ENCODE measurements at places on chromosomes 16 and 17.
A peak's percentile ranks its signal among the peaks of the same experiment; 100 is the strongest.

DNA sequence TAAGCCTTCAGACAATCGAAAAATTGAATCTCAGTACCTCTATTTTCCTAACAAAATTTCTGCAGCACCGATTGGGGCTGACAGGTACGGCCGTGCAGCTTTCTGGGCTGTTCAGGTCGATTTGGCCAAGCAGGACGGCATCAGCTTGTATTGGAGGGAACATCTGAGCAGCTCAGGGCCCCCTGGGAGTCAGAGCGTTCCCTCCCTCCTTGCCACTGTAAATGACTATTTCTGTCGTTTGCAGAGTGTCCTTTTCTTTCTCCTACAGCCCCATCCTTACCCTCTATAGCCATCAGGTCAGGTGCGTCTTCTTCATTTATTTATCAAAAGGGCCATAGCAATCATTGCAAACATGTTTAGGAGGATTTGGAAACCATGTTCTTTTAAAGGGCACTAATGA, 731.1 kb downstream of the WWOX start:
- no peak for DNase-seq

- DNase-seq: no peak
These were observed 192.9 kb downstream of the CCDC182 start for GRCh38 chr17:57552114-57552624.

DNA sequence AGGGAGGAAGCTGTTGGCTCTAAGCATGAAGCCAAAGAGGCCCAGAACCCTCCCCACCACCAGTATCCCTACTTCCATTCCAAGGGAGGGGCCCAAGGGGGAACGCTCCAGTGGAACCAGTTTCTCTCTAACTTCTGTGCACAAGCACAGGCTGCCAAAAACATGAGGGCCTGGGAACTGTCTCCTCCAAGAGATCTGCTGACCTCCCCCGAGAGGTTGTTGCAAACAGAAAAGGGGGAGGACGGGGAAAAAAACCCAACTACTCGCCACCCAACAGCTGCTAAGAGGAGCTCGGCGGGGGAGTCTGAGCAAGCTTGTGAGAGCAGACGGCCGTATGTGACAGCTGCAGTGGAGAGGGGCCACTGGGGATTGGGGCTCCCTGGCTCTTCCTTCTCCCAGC, 15.7 kb upstream of the SLC35B1 start:
- no peak for DNase-seq

DNA sequence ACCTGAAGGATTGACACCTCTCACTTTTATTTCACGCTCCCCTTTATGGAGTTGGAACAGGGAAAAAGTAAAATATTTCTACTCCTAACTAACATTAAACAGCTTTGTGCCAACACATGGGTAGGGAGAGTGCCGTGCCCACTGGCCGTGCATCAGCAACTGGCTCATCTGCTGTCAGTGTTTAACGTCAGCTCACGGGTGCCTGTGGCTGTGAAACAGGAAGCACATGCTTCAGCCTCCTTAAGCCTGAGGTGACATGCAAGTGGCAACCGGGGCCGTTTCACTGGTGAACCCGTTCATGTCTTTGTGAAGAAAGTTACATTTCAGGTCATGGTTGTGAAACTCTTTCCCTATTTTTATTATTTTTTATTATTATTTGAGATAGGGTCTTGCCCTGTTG, 3.2 kb downstream of the SPG7 start:
- DNase-seq: peak; percentile 47

DNA sequence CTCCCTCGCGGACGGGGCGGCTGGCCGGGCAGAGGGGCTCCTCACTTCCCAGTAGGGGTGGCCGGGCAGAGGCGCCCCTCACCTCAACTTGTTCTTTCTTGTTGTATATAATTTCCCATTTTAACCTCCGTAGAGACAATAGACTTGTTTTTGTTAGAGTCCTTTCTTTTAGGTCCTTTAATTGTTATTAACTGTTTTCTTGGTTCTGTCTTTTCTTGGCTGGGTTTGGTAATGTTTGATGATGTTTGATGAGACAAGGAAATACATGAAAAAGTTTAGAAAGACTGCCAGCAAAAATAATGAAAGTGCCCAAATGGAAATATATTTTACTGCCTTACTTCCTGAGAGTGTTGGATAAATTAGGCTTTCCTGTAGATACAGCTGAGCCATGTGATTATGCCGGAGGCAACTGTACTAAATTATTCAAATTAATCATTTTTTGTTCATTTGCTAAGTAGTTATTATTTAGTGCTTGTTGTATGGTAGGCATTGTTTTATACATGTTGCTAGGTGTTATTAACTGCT, 30.9 kb downstream of the PRPSAP2 start:
- DNase-seq: no peak

DNA sequence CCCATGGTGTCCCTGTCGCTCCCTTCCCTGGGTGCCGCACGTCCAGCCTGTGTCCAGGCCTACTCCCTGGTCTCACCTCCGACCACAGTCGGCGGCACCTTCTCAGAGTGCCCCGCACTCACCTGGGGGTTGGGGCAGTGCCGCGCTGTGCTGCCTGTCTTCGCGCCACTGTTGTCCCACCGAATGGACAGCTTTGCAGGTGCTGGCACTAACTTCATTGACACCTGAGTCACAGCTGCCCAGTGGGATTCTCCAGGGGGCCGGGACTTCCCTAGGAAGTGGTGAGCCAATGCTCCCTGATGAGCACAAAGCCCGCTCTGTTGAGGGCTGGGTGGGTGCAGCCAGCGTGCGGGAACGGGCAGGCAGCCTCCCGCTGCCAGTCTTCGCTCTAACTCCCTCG, 24.3 kb upstream of the DBNDD1 start:
- no peak for DNase-seq

- DNase-seq: no peak
These were observed 17.8 kb downstream of the MAP3K3 start for GRCh38 chr17:63640038-63640437.

GRCh38 chr16:83458612-83459011, 349.2 kb upstream of the HSBP1 start:
- DNase-seq: no peak

GRCh38 chr17:50207792-50208567, 6.5 kb upstream of the COL1A1 start:
- no peak for DNase-seq

DNA sequence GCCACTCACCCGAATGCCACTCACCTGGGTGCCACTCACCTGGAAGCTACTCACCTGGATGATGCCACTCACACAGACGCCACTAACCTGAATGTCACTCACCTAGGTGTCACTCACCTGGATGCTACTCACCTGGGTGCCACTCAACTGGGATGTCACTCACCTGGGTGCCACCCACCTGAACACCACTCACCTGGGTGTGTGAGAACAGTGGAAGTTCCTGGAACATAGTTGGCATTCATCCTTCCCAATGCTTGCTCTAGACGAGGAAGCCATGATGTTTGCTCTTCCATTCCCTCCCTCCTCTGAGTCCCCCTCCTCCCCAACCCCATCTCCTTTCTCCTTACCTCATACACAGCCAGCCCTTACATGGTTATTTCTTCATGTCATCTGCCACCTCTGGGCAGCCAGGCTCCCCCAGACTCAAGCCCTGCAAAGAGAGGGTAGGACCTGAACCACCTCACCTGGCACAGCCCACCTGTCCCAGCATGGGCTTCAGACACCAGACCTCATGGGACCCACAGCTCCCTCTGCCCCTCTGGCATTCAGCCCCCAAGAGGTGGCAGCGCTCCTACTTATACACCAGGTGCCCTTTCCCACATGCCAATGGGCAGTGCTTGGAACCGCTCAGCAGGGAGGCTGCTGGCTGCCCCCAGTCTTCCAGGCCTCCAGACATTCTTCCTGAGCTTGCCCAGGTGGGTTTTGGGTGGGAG, 171.8 kb upstream of the FOXF1 start:
- no peak for DNase-seq

Measured in suppressor macrophage treated with lipopolysaccharide for 1 hour (primary cell).